Neural progenitor cell (in vitro differentiated cells): ENCODE measurements at places on chromosomes 5 and 9. TPM values are rescaled to one million over a fixed set of nuclear protein-coding genes. Genes with fewer than 3 reads are reported as not detected.

DNA sequence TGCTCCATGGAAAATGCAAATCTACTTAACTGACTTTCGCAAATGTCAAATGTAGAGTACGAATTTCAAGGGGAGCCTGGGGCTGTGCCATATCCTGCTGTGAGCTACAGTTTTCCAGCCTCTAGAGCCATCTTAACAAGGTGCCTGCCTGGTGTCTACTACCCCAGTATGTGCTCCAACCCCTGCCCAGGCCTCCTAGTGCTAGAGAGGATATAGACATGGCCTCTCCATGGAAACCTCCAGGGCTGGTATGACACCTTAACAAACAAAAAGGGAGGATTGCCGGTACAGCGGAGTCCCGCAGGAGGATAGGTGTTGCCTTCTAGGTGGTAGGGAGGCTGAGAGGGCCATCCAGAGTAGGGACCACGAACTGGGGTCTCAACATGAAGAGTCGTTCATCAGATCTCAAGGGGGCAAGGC lies 13.6 kb upstream of the IL3 start:
- DNase-seq = no peak

Gene TMEM174
- not detected in 2 replicates for total RNA-seq

Gene RCL1
- 17.9 and 19.5 TPM in 2 replicates for total RNA-seq

- peak; percentile 90 for DNase-seq
Observed at GRCh38 chr9:83978992-83979811, 813 bp downstream of the HNRNPK start.

DNA sequence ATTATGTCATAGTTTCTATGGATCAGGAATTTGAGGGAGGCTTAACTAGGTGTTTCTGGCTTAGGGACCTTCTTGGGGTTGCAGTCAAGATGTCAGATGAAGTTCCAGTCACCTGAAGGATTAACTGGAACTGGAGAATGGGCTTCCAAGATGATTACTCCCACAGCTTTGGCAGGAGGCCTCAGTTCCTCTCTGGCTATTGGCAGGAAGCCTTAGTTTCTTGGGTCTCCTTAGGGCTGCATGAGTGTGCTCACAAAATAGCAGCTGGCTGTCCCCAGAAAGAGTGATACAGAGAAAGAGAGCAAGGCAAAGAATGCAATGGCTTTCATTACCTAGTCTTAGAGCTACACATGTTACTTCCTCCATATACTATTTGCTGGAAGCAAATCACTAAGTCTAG lies 138.1 kb upstream of the TLE4 start:
- DNase-seq = no peak
